ENCODE measurements at places on chromosomes 4 and X.

GRCh38 chr4:113682730-113683537, 78.6 kb downstream of the CAMK2D start:
- peak; percentile 31 for DNase-seq

- DNase-seq: no peak
Measured at GRCh38 chrX:137916090-137916746, 350.3 kb downstream of the ZIC3 start.

DNA sequence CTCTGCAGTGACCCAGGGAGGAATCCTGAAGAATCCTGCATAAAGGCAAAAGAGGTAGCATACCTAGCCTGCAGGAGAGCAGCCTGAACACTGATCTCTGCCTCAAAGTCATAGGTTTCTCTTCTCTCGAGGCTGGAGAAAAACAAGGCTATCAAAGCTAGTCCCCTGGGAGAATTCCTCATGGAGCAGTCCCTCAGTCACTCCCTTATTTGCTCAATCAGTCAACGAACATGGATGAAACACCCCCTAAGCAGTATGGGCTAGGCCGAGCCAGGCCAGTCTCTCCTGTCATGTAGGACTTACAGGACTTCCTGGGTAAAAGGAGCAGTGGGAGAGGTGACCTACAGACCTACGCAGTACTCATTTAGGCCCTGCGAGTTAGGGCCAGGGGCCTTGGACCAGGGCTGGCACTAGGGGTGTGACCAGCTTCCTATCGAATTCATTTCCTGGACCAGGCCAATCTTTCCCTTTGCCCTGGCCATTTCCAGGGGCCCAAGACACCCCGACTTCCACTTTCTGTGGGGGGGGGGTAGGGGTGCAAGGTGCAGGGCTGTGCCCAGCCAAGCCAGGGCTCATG, 164.1 kb downstream of the EFNB1 start:
- no peak for DNase-seq

DNA sequence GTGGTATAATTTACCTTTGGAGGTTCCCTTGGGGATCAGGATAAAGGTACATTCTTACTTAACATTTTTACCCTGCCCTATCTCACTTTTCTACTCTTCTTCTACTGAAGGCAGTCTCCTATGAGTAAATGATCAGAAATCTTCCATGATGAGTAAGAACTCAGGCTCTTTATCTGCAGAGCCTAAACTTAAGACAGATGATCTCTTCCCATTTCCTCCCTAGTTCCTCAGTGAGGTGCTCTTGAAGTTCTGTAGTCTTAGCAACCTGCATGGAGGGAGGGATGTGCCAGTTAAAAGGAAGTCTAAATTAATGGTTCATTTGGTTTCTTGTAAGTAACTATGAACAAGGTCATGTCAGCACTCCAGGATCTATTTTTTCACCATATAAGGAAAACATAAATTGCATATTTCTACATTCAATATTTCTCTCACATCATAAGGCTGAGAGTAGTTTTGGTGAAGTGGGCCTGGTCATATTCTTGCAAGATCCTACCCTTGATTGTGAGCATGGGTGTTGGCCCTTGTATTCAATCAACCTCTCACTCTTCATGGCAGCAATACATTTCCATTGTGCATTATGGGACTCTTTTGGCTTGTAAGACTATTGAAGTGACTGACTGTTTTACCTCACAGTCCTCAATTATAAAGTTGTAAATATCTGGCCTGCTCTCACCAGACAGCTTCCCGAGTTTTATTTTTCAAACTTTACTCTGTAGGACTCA, 295.5 kb downstream of the SLC7A11 start:
- DNase-seq: no peak

GRCh38 chr4:133808151-133808550, 393.4 kb downstream of the PABPC4L start:
- DNase-seq: no peak

All from activated T-cell treated with anti-CD3 and anti-CD28 coated beads for 1 hour (primary cell).